ENCODE measurements at places on chromosomes 2 and 18. TPM values are rescaled to one million over a fixed set of nuclear protein-coding genes. Genes with fewer than 3 reads are reported as not detected.

FAM228B gene
- total RNA-seq, result 16.2 TPM

MC5R gene
- 0.61 TPM for total RNA-seq

TEKT4 gene
- 0.05 TPM for total RNA-seq

FAM237A gene
- total RNA-seq, result not detected

UGT1A10 gene
- total RNA-seq, result 0.09 TPM

DNA sequence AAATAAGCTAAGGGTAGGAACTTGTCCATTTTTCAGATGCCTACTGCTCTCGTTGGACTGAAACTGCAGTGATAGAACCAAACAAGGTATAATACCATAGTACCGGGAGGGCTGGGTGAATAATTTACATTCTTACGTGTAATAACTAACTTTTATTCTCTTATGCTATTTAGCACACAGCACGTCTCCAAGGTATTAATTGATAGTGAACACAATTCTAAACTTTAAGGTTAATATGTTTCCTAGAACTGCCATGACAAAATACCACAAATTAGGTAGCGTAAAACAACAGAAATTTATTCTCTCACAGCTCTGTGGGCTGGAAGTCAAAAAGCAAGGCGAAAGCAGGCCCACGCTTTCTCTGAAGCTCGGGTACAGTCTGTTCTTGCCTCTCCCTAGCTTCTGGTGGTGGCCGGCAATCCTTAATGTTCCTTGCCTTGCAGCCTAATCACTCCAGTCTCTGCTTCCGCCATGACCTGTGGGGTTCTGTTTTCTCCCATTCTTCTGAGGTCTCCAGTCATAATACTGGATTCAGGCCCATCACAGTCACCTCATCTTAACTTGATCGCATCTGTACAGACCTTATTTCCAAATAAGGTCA is 5.6 kb upstream of the BCL2 start:
- H3K36me3 ChIP-seq, result no peaks in the 10 kb centered on the region
- H3K27ac ChIP-seq, result no peak overlapping the region
- H3K4me1 ChIP-seq, result peaks cover 6% of the 10 kb centered on the region
- no peak for DNase-seq
- H3K4me3 ChIP-seq, result no peak overlapping the region

- DNase-seq, result no peak
- no peaks in the 10 kb centered on the region for H3K36me3 ChIP-seq
- H3K27ac ChIP-seq, result no peak overlapping the region
- no peaks in the 10 kb centered on the region for H3K4me1 ChIP-seq
- no peak overlapping the region for H3K4me3 ChIP-seq
- H3K27me3 ChIP-seq, result no peaks in the 10 kb centered on the region
Measured at GRCh38 chr2:16687222-16687621, 21.6 kb upstream of the CYRIA start.

DNA sequence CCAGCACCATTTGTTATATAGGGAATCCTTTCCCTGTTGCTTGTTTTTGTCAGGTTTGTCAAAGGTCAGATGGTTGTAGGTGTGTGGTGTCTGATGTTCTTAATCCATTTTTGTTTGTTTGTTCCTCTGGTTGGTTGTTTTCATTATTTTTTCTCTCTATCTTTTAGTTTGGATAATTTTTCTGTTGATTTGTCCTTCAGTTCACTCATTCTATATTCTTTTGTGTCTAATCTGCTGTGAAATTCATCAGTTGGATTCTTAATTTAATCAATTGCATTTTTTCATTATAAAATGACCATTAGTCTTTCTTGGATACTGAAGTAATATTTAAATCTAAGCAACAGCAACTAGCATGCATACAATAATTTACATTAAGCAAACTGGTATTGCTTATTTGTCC is 206.7 kb upstream of the TRIB2 start:
- H3K36me3 ChIP-seq, result no peaks in the 10 kb centered on the region
- H3K4me1 ChIP-seq, result peaks cover 23% of the 10 kb centered on the region
- no peaks in the 10 kb centered on the region for H3K27me3 ChIP-seq
- H3K4me3 ChIP-seq, result no peak overlapping the region
- no peak overlapping the region for H3K27ac ChIP-seq

DNA sequence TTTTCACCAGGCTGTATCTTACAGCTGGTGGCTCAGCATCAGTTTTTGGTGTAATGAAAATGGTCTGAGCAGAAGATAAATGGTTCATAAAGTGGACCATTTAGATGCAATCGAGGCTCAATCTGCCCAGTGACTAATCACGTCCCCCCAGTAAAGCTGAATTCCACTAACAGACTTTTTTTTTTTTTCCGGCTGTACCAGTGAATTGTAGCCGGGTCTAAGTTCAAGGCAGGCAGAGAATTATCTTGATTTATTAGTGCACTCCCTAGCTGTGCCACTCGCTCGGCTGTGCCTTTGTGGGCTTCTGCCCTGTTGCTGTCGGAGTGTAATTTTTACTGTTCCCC is 215.1 kb upstream of the POU3F3 start:
- H3K27me3 ChIP-seq, result no peaks in the 10 kb centered on the region
- H3K4me1 ChIP-seq, result no peaks in the 10 kb centered on the region
- DNase-seq, result no peak
- H3K4me3 ChIP-seq, result no peak overlapping the region
- H3K36me3 ChIP-seq, result no peaks in the 10 kb centered on the region

DNA sequence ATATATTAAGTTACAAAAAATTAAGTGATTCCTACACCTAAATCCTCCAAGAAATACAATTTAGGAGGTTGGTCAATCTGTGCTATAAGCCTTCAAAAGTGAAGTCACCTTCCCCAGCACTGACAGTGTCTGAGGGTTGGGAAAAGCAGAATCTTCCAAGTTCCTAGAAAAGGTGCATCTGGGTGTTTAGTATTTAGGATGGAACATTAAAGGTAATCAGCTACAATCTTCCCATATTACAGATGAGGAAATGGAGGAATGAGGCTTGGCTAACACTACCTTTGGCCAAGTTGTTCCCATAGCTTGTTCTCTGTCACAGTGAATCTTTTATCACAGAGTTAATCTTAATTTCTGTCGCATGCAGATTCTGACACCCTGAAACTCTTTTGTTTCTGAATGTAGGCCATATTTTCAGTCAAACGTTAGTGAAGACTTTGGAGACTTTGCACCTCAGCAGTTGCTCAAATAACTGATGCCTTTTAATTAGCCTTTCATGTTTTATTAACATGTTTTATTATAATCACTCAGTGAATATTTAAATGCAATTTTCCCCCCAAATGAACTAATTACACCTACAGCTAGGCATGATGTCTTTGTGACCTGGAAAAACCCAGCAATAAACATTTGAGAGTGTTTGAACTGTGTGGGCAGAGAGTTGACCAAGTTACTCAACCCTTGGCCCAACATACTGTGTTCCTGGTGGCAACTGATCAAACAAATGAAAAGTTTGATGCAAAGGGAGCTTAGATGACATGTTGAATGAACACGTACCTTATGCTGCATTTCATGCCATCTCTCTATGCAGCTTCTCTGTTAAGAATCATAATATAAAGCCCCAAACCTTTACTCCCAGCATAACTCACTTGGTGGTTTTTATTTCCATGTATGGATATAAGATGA is 17.6 kb downstream of the FN1 start:
- no peaks in the 10 kb centered on the region for H3K36me3 ChIP-seq
- H3K4me1 ChIP-seq, result no peaks in the 10 kb centered on the region
- no peak overlapping the region for H3K4me3 ChIP-seq
- no peak overlapping the region for H3K27ac ChIP-seq

DNA sequence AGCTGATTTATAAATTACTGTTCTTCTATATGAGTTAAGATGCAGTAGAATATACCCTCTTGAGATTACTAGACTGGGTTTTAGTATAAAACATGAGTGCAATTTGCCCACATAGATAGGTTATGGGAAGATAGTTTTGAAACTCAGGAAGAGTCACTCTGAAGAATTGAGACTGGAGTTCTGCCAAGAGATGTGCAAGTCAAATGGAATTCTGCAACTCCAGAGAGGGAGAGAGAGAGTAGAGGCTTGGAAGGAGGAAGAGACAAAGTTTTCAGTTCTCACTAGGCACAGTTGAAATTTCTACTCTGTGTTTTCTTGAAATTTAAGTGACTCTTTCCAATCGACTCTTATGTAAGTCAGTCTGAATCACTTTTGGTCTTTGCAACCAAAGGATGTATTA is 878.8 kb downstream of the TSN start:
- no peak overlapping the region for H3K27ac ChIP-seq
- H3K4me1 ChIP-seq, result no peaks in the 10 kb centered on the region
- no peak for DNase-seq
- no peak overlapping the region for H3K4me3 ChIP-seq
- H3K36me3 ChIP-seq, result no peaks in the 10 kb centered on the region

DNA sequence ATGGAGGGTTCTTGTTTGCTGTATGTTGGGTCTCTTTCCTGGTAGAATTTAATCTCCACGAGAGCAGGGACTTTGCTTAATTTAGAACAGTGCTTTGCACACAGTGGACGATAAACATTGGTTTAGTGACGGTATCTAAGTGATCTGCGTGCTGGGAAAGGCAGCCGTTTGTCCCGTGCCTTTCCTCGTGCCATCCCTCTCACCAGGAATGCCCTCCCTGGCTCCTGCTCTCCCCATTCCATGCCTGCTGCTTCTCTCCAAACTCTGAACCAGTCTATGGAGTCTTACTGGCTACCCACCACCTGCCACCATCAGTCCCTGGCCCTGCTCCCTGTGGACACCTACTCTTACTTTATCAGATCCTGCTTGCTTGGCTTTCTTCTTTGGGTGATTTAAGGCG is 27.3 kb upstream of the TNP1 start:
- DNase-seq, result no peak
- H3K4me1 ChIP-seq, result no peaks in the 10 kb centered on the region
- H3K27ac ChIP-seq, result no peak overlapping the region
- no peak overlapping the region for H3K4me3 ChIP-seq
- no peaks in the 10 kb centered on the region for H3K36me3 ChIP-seq
- H3K27me3 ChIP-seq, result no peaks in the 10 kb centered on the region

- H3K36me3 ChIP-seq, result no peaks in the 10 kb centered on the region
- no peak overlapping the region for H3K4me3 ChIP-seq
- no peak overlapping the region for H3K27ac ChIP-seq
- no peaks in the 10 kb centered on the region for H3K27me3 ChIP-seq
- H3K4me1 ChIP-seq, result no peaks in the 10 kb centered on the region
Measured at GRCh38 chr2:1286929-1287328, 126.3 kb upstream of the TPO start.

- no peaks in the 10 kb centered on the region for H3K36me3 ChIP-seq
- peak; percentile 22 for DNase-seq
- H3K27ac ChIP-seq, result peak overlapping the region; percentile 66
- H3K27me3 ChIP-seq, result no peaks in the 10 kb centered on the region
Measured at GRCh38 chr2:31318361-31319336, 84.7 kb downstream of the EHD3 start.

DNA sequence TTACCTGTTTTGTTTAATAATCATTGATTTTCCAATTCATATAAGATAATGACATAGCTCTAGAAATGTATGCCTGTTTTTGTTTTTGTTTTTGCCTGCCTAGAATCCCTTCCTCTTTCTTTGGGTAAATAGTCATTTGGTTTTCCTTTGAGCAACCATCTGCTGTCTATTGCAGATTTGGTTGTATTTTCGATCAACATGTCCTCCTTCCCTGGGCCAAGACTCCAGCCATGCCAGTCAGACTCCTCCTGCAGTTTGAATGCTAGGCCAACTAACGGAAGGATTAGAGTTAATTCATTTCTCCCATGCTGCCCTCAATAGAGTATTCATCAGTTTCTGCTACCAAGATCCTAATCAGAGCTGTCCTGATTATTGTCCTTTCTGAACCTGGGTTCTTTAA is 67.1 kb downstream of the MAIP1 start:
- H3K27ac ChIP-seq, result no peak overlapping the region
- H3K4me3 ChIP-seq, result no peak overlapping the region
- H3K36me3 ChIP-seq, result no peaks in the 10 kb centered on the region
- H3K4me1 ChIP-seq, result no peaks in the 10 kb centered on the region
- H3K27me3 ChIP-seq, result no peaks in the 10 kb centered on the region

- H3K27me3 ChIP-seq, result no peaks in the 10 kb centered on the region
- H3K36me3 ChIP-seq, result no peaks in the 10 kb centered on the region
- no peak overlapping the region for H3K4me3 ChIP-seq
- no peak overlapping the region for H3K27ac ChIP-seq
Measured at GRCh38 chr2:189222468-189223105, 43.0 kb upstream of the COL5A2 start.

DNA sequence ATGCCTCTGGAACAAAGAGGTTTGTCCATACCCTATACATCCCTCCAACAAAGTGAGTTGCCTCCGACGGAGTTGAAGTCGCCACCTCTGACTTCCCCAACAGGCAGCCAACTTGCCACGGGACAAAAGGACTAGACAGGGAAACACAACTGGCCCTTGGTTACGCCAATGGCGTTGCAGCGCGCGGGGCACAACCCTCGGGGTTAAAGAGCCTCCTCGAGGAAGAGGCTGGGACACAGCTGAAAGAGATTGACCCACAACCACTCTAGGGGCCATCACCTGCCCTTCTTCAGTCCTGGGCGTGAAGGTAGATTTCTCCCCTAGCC is 545 bp downstream of the GTF3C2 start:
- peak overlapping the region; percentile 95 for H3K27ac ChIP-seq
- peaks cover 10% of the 10 kb centered on the region for H3K4me1 ChIP-seq
- no peaks in the 10 kb centered on the region for H3K36me3 ChIP-seq
- no peaks in the 10 kb centered on the region for H3K27me3 ChIP-seq
- no peak for DNase-seq
